NCI-H510A treated with DMSO at 0.1 percent for 48 hours (cell line): ENCODE measurements at places on chromosomes 4 and X.

- DNase-seq, result no peak
Measured at GRCh38 chr4:188485906-188486305, 346.7 kb downstream of the TRIML1 start.

- DNase-seq, result no peak
Measured at GRCh38 chr4:105845559-105845958, 49.7 kb upstream of the NPNT start.

DNA sequence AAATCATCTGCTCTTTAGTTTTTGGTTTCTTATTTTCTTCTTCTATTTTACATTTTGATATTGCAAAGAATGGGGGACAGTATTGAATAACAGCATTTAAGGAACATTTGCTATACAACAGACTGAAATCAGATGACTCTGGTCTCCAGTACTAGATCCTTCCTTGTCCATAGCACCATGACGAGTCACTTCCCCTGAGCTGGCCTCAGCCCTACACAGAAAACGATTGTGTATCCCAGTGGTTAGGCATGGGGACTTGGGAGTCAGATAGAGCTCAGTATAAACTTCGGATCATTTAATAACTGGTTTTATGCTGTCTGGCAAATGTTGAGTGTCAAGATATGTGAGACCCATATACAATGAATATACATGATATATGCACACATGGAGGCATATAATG, 44.7 kb upstream of the BEX4 start:
- DNase-seq, result no peak

- DNase-seq, result no peak
Measured at GRCh38 chr4:89100853-89101252, 10.5 kb upstream of the TIGD2 start.

GRCh38 chrX:101602077-101602476, 15.7 kb downstream of the ARMCX6 start:
- no peak for DNase-seq

- DNase-seq, result no peak
Measured at GRCh38 chrX:17633546-17633945, 103.7 kb upstream of the SCML1 start.

DNA sequence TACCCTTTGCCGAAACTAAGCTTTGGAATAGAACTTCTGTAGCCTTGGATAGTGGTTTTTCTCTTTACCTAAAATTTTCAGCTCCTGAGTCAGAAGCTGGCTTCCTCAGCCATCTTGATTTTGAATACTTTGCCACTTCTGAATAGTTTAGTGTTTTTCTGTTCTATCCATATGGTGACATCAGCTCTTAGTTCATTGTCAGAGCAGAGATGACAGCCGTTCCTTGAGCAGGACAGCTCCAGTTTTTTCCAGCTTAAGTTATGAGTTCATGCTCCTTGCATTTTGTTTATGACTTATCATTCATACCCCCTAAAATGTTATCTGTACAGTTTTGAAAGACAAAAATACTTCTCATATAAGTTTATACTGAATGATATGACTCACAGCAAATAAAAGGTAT, 47.8 kb downstream of the DTHD1 start:
- DNase-seq, result no peak

GRCh38 chr4:169791062-169791461, 33.3 kb upstream of the HPF1 start:
- no peak for DNase-seq

DNA sequence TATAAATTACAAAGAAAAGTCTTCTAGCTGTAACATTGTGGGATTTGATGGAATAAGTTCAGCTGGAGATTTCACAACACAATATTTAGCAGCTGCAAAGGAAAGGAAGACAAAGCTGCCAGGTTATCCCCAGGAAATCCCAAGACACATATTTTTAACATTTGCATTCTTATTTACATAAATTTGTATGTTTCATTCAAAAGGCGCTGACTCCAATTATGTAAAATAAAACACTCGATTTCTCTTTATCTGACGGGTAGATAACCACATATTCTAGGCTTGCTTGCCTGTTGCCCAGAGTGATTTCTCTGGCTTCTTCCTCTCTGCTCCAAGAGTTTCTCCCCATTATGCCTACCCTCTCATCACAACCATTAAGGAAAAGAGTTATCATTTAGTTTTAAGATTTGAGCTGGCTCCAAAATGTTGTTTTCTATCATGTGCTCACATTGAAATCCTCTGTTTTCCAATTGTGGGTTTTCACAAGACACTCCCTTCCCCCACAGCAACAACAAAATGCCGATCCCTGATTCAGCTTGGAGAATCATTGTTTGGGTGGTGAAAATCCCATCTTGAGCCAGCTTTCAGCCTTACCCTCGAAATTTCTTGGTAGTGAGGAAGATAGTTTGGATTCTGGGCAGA, 128.2 kb upstream of the RASGEF1B start:
- no peak for DNase-seq

DNA sequence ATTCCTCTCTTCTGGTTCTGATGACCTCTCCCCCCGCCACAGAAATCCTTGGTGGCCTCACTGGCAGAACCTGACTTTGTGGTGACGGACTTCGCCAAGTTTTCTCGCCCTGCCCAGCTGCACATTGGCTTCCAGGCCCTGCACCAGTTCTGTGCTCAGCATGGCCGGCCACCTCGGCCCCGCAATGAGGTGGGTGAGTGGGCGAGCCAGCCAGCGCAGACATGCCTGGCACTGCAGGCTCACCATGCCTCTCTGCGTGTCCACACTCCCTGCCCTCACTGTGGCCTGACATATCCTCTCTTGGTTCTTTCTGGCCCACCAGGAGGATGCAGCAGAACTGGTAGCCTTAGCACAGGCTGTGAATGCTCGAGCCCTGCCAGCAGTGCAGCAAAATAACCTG, 8.7 kb downstream of the UBA1 start:
- DNase-seq, result no peak

DNA sequence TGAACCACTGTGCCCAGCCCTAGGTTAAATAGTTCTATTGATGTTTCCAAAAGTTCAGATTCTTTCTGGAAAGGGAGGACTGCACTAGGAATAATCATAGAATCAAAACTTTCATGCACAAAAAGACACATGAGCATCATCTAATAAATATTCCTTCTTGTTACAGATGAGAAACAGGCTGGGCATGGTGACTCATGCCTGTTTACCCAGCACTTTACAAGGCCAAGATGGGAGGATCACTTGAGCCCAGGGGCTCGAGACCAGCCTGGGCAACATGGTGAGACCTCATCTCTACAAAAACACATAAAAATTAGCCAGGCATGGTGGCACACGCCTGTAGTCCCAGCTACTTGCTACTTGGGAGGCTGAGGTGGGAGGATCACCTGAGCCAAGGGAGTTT, 27.7 kb downstream of the LARP7 start:
- DNase-seq, result no peak

GRCh38 chr4:168503652-168504362, 7.0 kb downstream of the PALLD start:
- no peak for DNase-seq

DNA sequence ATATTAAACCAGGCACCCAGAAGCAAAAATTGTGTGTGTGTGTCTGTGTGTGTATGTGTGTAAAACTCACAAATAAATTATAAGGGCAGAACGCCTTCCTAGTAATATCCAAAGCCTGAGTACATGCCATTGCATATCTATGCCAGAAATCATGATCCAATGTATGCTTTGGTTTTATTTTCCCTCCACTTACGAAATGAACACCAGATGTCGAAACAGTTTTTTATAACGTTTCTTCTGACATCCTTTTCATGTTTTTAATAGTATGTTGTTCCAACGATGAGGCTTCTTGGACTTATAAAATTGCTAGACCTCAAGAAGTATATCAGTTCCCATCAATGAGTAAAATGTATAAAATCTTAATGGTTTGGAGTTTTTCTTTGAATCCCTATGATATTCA, 55.4 kb downstream of the KCNIP4 start:
- no peak for DNase-seq

- DNase-seq, result no peak
Measured at GRCh38 chr4:60128888-60129287, 1071.2 kb upstream of the ADGRL3 start.

- DNase-seq, result no peak
Measured at GRCh38 chr4:8245884-8246833, 23.4 kb upstream of the HTRA3 start.

- peak; percentile 25 for DNase-seq
Measured at GRCh38 chr4:6751611-6752485, 30.7 kb upstream of the KIAA0232 start.

DNA sequence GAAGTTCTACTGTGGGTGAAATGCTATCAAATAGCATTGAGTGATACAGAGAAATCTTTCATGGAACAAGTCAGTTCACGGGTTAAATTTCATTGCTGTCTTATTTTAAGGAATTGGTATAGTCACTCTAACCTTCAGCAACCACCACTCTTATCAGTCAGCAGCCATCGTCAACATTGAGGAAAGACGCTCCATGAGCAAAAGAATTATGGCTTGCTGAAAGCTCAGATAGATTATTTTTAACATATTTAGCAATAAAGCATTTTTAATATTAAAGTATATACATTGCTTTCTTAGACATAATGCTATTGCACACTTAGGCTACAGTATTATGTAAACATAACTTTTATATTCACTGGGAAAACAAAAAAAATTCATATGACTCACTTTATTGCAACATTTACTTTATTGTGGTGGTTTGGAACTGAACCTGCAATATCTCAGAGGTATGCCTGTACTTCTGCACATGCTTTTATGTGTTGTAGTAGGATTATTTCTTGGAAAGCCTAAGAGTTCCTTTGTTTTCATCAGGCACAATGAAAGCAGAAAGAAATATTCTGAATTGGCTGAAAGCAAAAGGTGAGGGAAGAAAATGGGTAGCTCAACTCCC, 586.7 kb downstream of the GBA3 start:
- DNase-seq, result no peak

DNA sequence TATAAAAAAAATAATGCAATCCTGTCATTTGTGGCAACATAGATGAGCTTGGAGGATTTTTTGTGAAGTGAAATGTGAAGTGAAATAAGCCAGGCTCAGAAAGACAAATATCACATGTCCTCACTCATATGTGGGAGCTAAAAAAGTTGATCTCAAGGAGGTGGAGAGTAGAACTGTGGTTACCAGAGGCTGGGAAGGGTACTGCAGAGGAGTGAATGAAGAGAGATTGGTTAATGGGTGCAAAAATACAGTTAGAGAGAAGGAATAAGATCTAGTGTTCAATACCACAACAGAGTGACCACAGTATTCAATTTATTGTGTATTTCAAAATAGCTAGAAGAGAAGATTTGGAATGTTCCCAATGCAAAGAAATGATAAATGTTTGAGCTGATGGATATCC, 13.4 kb upstream of the ZCCHC18 start:
- no peak for DNase-seq

DNA sequence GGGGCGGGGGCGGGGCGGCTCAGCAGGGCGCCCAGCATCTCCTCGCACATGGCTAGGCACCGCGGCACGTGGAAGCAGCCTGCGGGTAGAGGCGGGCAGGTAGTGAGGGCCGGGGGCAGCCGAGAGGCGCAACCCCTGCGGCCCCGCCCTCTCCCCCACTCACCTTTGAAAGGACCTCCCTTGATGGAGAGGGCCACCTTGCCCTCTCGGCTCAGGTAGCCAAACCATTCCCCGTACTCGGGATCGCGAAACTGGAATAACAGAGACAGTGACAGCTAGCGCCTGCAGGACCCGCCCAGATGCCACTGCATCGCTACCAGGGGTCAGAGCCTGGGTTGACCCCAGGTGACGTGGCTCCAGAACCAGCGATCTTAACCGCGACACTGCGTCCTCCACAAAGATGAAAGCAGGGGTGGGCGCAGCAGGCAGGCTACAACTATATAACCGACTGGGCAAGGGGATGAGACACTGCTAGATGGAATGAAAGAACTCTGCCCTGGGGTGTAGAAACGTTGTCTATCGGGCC, 552 bp upstream of the NAA10 start:
- peak; percentile 26 for DNase-seq

DNA sequence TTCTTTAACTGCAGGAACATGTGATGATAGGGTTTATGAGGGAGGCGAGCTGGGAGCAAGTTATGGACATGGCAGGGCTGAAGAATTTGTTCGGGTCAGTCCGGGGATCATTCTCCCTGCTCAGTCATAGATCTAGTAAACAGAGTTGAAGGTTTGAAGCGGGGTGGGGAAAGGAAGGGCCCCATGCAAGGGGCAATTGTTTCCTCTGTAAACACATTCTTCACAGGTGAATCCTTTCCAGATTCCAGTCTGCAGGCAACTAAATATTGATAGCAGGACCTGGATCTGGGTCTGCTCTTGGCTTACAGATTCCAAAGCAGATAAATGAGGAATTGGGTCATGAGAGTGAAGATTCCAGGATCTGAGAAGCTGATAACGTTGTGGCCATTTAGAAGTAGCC, 44.3 kb upstream of the ARHGAP24 start:
- no peak for DNase-seq

- DNase-seq, result no peak
Measured at GRCh38 chr4:183157215-183157614, 58.2 kb downstream of the WWC2 start.

- DNase-seq, result no peak
Measured at GRCh38 chrX:39681885-39682284, 415.9 kb downstream of the BCOR start.

- DNase-seq, result no peak
Measured at GRCh38 chr4:89007338-89007939, 49.5 kb downstream of the FAM13A start.

- no peak for DNase-seq
Measured at GRCh38 chr4:145339075-145339725, 142.5 kb upstream of the SMAD1 start.

- DNase-seq, result no peak
Measured at GRCh38 chrX:44997888-44998287, 124.9 kb downstream of the KDM6A start.

GRCh38 chr4:47427935-47428334, 35.6 kb downstream of the COMMD8 start:
- no peak for DNase-seq

- DNase-seq, result no peak
Measured at GRCh38 chr4:18815779-18816173, 794.2 kb upstream of the LCORL start.

GRCh38 chr4:38723114-38723513, 59.1 kb downstream of the KLF3 start:
- no peak for DNase-seq

DNA sequence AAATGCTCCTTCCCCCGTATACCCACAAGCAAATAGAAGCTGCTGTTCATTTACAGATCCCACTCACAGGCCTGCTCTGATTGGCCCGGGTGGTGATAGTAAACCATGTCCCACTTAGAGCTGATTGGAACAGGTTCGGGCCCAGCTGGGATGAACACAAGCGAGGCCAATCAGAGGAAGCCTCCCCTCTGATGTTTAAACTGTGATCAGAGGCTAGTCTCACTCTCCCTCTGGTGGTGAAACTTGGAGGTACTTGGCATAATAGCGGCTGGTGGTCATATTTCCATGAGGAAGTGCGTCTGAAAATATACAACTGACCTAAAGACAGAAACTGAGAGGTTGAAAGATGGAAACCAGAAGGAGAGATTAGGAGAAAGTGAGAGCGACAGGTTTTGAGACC, 51.5 kb upstream of the TRPC3 start:
- no peak for DNase-seq

DNA sequence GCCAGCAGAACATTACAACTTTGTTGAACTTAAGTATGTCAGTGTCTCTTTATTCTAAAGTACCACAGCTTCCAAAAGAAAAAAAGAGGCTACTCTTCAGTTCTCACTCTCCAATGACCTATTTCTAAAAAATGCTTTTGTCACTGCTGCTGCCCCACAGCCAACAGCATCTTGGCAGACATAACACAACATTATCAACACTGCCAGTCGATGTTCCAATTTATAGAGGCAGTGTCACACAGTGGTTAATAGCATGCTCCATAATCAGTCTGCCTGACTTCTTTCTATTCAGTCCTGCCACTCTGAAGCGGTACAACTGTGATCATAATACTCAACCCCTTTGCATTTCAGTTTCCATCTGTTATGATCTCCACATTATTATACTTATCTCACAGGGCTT, 69.2 kb downstream of the PLS3 start:
- DNase-seq, result no peak
